ENCODE measurements at places on chromosomes 7 and 10. TPM values are rescaled to one million over a fixed set of nuclear protein-coding genes. Genes with fewer than 3 reads are reported as not detected.

GRCh38 chr7:80498481-80499349 lies 13.1 kb downstream of the GNAT3 start:
- no peaks in the 10 kb centered on the region for H3K36me3 ChIP-seq
- no peak overlapping the region for H3K4me3 ChIP-seq
- H3K27me3 ChIP-seq = no peaks in the 10 kb centered on the region

GRCh38 chr10:79932307-79932706 lies 16.6 kb downstream of the SFTPD start:
- no peak overlapping the region for H3K27ac ChIP-seq
- no peaks in the 10 kb centered on the region for H3K4me1 ChIP-seq
- DNase-seq = no peak
- no peaks in the 10 kb centered on the region for H3K36me3 ChIP-seq
- no peak overlapping the region for H3K4me3 ChIP-seq

GRCh38 chr10:52706332-52707070 lies 66.1 kb downstream of the MBL2 start:
- no peak overlapping the region for H3K4me3 ChIP-seq
- H3K4me1 ChIP-seq = no peaks in the 10 kb centered on the region
- no peaks in the 10 kb centered on the region for H3K36me3 ChIP-seq
- no peaks in the 10 kb centered on the region for H3K27me3 ChIP-seq
- H3K27ac ChIP-seq = no peak overlapping the region
- DNase-seq = no peak

MDFIC gene
- total RNA-seq = 24.5 TPM

DNA sequence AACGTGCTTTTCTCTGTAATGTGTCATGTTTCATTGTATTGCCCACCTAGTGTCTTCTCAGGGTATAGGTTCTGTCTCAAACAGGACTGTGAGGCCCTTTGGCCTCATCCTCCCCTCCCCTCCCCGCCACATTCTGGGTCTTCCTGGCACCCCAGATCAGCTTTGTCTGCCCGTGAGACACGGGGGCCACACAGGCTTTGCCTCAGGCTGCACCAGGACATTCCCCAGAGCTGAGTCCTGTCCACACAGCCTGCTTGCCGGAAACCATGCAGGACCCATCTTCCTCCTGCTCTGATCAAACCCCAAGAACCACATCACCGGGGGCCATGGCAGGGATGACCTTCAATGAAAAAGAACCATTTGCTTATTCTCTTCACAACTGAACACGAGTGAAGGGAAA lies 18.6 kb downstream of the MAT1A start:
- no peaks in the 10 kb centered on the region for H3K4me1 ChIP-seq
- H3K27me3 ChIP-seq = no peaks in the 10 kb centered on the region
- H3K36me3 ChIP-seq = no peaks in the 10 kb centered on the region
- no peak for DNase-seq
- no peak overlapping the region for H3K4me3 ChIP-seq
- no peak overlapping the region for H3K27ac ChIP-seq

TMEM196 gene
- 0.05 TPM for total RNA-seq

DNA sequence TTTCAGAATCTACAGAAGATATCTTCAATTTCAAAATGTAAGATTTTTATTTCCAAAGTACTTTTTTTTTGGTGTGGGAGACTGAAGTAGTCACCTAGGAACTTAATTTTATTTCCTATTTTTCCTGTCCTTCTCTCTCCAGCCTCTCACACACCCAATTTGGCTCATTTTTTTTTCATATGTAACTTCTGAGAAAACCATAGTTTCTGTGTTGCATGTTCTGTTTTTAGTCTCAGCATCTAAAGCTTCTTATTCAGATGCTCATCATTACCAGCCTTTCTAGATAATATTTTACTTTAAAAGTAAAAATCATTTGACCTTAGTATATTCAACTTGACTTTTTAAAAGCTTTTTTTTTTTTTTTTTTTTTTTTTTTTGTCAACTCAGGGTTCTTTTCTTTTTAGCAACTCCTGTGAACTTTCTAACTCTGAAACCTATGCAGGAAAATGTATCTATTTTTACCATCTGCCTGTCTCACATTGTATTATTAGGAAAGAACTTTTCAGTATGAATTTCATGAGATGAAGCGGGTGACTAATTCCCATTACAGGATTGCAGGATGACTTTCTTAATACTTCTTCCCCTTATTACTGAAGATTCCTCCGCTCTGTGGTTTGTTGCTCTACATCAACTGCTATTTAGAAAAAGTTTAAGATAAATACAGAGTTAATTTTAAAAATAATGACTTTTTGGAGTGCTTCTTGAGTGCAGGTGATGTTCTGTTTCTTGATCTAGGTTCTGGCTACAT lies 73.6 kb upstream of the LSM8 start:
- DNase-seq = no peak
- H3K27me3 ChIP-seq = no peaks in the 10 kb centered on the region
- no peaks in the 10 kb centered on the region for H3K36me3 ChIP-seq
- H3K4me1 ChIP-seq = no peaks in the 10 kb centered on the region
- H3K27ac ChIP-seq = no peak overlapping the region

GRCh38 chr7:1455241-1455939 lies 3.9 kb downstream of the MICALL2 start:
- H3K4me3 ChIP-seq = no peak overlapping the region
- H3K27ac ChIP-seq = no peak overlapping the region
- no peaks in the 10 kb centered on the region for H3K36me3 ChIP-seq
- peaks cover 40% of the 10 kb centered on the region for H3K4me1 ChIP-seq

C10orf67 gene
- total RNA-seq = 0.05 TPM

DNA sequence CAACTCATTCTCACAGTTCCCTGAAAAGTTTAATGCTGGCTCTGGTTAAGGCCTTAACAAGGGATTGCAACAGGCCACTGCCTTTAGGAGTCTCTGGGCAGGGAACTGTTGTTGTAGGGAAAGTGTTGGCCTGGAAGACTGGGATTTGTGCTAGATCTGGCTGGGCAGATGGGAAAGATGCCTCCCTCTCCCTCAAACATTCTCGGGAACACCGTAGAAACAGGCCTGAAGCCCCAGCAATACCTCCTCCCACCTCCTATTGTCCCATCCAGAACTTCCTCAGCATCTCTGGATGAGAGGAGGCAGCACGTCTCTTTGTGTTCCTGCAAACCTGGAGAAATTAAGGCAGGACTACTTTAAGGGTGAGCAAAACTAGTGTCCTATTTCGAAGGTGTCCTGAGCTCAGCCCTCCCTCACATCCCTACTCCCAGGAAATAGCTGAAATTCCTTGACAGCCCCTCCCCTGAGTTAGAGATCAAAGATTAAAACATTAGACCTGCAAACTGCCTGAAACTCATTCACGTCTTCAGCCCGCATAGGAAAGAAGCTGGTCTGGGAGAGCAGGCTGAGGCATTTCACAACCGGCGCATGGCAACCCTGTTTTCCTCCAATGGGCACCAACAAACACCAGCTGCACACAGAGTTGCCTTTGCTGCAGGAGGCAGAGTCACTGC lies 10.9 kb upstream of the MAP3K8 start:
- H3K4me3 ChIP-seq = no peak overlapping the region
- H3K4me1 ChIP-seq = peaks cover 23% of the 10 kb centered on the region
- no peaks in the 10 kb centered on the region for H3K36me3 ChIP-seq
- peaks cover 3% of the 10 kb centered on the region for H3K27me3 ChIP-seq

DNA sequence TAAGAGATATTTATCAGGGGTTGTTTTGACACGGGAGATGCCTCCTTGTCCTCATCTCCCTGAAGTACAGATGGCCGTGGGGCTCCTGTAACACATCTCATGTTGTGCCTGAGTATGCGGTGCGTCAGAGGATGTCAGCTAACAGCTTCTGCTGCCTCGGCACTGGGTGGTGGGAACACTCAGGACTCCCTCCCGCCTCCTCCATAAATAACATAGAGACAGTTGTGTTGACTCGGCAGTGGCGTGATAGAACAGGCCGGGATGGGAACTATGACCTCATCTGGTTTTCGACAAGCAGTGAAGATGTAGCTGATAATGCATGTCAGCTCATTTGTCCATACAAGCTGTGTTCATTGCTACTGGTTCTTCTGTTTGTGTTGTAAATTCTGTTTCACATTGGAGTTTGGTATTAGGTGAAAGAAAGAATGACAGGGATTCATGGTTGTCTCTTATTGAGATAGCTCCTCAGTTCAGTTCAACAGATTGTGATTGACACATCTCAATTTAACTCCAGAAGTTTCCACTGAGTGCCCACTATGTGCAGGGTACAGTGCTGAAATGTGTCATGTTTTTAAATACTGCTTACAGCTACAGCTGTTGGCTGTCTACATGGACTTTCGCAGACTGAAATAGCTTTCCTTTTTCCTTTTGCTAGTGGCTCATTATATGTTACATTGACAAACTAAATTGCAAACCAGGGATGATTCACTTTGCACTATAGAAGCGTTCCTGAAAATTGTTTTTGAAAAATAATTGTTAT lies 87.4 kb downstream of the CHN2 start:
- H3K4me1 ChIP-seq = peaks cover 15% of the 10 kb centered on the region
- H3K36me3 ChIP-seq = no peaks in the 10 kb centered on the region
- DNase-seq = no peak
- H3K27ac ChIP-seq = no peak overlapping the region
- no peaks in the 10 kb centered on the region for H3K27me3 ChIP-seq
- H3K4me3 ChIP-seq = no peak overlapping the region

DNA sequence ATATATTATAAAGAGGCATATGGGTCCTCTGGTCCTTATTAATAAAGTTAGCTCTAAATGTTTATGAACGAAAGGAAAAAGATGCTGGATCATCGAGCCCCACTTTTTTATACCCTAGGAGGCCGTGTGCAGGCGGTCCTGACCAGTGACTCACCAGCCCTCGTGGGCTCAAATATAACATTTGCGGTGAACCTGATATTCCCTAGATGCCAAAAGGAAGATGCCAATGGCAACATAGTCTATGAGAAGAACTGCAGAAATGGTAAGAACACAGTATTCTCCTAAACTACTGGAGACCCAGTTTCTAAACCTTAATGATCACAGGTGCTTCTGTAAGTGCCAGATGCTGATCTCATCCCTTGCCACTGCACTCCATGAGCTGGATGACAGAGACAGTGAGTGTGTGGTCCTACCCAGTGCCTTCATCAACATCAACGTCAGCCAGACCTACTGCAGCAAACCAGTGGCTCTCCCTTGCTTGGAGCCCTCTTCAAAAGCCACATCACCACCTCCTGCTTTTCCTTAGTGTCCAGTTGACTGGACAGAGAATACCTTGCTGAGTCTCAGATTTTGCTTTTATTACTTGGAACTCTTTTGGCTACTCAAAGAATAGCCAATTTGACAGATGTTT lies 7.6 kb downstream of the GPNMB start:
- H3K36me3 ChIP-seq = no peaks in the 10 kb centered on the region
- no peak overlapping the region for H3K27ac ChIP-seq
- no peaks in the 10 kb centered on the region for H3K27me3 ChIP-seq
- DNase-seq = no peak

DNA sequence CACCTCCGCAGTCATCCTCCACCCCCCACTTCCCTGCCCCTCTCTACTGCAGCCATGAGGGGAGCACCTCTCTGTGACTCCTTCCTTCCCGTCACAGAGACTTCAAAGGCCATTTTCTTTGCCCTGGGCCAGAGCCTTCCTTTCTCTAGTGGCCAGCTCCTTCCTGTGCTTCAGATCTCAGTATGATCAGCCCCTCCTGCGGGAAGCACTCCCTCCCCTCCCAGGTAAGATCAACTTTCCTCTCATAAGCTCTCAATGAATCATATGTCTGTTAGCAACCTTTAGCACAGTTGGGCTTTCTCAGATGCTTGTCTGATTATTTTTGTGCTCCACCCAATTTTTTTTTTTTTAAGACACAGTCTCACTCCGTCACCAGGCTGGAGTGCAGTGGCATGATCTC lies 241.0 kb upstream of the PRSS1 start:
- H3K36me3 ChIP-seq = no peaks in the 10 kb centered on the region
- H3K27me3 ChIP-seq = no peaks in the 10 kb centered on the region
- H3K27ac ChIP-seq = no peak overlapping the region

DNA sequence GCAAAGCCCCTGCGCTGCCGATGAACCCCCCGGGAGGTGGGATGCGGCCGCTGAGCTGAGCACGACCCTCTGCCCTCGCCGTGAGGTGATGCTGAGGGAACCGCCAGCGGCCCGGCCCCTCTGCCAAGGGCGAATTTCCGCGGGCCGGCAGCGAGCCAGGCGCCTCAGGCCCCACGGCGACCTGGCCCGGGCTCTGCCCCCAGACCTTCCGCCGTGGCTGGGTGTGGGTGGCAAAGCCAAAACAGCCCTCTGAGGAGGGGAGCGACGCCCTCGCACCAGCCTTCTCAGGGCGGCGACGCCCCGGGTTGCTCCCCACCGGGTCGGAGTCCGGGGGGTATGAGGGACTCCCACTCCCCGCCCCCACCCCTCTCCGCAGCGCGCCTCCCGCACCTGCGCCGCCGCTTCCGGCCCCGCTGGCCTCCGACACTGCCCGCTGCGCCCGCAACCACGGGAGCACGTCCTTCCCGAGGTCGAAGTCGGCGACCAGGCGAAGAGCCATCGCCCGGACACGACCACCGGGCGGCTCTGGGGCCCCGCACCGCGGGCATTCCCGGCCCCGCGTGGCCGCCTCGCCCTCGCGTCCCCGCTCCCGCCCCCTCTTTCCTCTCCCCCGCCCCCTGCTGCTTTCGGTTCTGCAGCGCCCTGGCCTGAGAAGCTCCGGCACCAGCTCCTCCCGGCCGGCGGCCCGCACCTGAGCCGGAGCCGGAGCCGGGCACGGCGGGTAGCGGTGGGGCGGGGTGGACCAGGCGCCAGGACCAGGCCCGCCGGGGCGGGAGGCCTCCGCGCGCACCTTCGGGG lies at the start of gene GSAP:
Gene GSAP, minus strand, starts transcription at position 527 of the 798 bp plus-strand sequence. Its CDS starts 28 bp downstream, at position 499.
- no peak for DNase-seq
- H3K36me3 ChIP-seq = no peaks in the 10 kb centered on the region
- peak within 1 kb of the TSS; percentile 69 for H3K4me3 ChIP-seq
- peaks cover 12% of the 10 kb centered on the region for H3K27me3 ChIP-seq
- peaks cover 6% of the 10 kb centered on the region for H3K4me1 ChIP-seq
